Islet precursor cell (in vitro differentiated cells): ENCODE measurements at places on chromosomes 13 and 19.

- no peak for DNase-seq
These were observed 233.1 kb downstream of the LACC1 start for GRCh38 chr13:44112700-44113329.

DNA sequence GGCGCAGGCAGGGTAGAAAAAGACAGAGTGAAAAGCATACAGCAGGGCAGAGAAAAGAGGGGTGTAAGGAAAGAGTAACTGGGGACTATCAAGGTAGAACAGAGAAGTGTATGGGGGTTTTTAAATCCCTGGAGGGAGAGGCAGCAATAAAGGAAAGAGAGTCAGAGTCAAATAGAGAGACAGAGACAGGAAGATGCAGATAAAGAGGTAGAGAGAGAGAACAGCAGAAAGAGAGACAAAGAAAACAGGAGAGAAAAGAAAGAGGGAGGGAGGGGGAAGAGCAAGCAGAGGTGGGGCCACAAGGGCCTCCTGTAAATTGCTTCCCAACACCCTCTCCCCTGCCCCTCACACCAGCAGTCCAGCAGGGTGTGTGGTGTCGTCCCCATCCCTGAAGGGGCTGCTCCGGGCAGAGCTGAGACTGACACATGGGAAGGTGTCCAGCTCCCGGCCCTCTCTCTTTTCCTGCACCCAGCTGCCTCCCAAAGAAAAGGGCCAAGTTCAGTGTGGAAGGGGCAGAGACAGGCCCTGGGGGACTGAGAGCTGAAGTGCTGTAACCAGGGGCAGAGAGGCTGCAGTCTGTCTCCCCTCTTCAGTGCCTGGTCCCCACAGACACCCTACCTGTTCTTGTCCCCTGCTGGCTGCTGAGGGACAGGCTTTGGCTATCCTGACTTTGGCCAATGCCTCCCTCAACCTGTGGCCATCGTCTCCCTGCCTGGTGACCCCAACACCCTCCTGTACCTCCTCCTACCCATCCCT, 17.4 kb upstream of the POU2F2 start:
- no peak for DNase-seq

- peak; percentile 45 for DNase-seq
These were observed 5.6 kb downstream of the GPR108 start for GRCh38 chr19:6731822-6732221.

DNA sequence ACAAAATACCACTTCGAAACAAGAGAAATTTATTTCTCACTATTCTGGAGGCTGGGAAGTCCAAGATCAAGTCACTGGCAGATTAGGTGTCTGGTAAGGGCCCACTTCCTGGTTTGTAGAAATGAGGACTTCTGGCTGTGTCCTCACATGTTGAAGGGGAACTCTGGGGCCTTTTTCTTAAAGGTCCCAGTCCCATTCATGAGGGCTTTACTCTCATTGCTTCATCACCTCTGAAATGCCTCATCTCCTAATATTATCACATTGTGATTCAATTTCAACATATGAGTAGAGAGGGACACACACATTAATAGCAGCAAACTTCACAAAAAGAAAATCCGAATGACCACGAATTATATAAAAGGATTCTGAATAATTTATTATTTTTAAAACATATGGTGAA, 21.6 kb upstream of the SIGLEC14 start:
- no peak for DNase-seq

DNA sequence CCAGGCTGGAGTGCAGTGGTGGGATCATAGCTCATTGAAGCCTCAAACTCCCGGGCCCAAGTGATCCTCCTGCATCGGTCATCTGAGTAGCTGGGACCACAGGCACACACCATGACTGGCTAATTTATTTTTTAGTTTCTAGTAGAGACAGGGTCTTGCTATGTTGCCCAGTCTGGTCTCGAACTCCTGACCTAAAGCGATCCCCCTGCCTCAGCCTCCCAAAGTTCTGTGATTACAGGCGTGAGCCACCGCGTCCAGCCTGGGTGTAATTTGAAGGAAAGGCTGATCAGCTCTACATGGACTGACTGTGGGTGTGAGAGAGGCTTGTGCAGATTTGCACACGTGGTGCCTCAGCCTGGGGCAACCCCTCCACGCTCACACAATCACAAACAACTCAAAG, 31.1 kb downstream of the ADGRL1 start:
- no peak for DNase-seq

DNA sequence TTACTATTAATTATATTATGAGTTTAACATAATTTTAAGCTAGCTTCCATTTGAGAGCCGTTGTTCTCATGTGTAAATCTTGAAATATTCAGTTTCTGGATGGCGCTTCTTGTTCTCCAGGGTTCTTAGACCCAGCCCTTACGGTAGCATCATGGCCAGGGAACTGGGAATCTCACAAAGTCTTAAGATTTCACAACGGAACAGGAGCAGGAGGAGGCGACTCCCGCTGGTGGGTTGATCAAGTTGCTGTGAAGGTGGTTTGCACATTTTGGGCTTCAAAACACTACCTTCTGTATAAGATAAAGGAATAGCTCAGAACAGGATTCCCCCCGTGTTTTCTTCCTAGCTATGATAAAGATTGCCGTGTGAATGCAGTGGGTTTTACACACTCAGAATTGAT, 2.8 kb downstream of the NAXD start:
- DNase-seq = no peak

GRCh38 chr19:34484328-34484727, 2.8 kb downstream of the WTIP start:
- DNase-seq = peak; percentile 31

DNA sequence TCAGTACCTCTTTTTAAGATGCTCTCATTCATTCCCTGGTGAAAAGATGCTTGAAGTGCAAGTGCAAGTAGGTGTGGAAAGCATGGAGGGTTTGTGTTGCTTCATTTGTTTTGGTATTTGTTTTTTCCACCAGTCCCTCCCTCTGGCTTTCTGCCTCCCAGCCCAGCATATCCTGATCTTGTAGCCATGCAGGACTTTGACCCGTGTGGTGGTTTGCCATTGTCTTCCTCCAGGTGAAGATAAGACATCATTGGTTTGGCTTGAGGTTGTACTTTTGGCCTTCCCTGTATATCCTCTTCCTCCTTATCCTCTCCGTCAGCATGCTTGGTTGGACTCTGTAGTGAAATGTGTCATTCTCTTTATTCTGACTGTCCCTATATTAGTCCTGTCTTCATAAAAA, 9.1 kb downstream of the SPINT2 start:
- no peak for DNase-seq

GRCh38 chr19:1445185-1445931, 4.6 kb upstream of the APC2 start:
- peak; percentile 86 for DNase-seq

- no peak for DNase-seq
These were observed 13.4 kb downstream of the PPP6R1 start for GRCh38 chr19:55245236-55245904.

- DNase-seq = peak; percentile 43
These were observed 18.8 kb upstream of the GAS6 start for GRCh38 chr13:113882716-113883115.

- DNase-seq = no peak
These were observed 56.4 kb downstream of the GGACT start for GRCh38 chr13:100532090-100532766.

- DNase-seq = no peak
These were observed 39.5 kb upstream of the SERP2 start for GRCh38 chr13:44333950-44334655.
